Chondrocyte (in vitro differentiated cells): ENCODE measurements at places on chromosomes 1 and 21. TPM values are rescaled to one million over a fixed set of nuclear protein-coding genes. Genes with fewer than 3 reads are reported as not detected.

The CFAP45 gene
- total RNA-seq: 0.37 to 0.95 TPM (median 0.73 TPM) in 3 replicates

The SLC26A9 gene
- total RNA-seq: not detected in 3 replicates

The AK5 gene
- total RNA-seq: 6.1 to 6.9 TPM (median 6.2 TPM) in 3 replicates

The DISP3 gene
- total RNA-seq: 0.05 to 0.21 TPM in 2 of 3 replicates, not detected in the other

The GUCA2A gene
- not detected in 3 replicates for total RNA-seq

The BNIPL gene
- 0.36 to 0.63 TPM (median 0.62 TPM) in 3 replicates for total RNA-seq

The LMX1A gene
- not detected in 3 replicates for total RNA-seq

The PTGFRN gene
- total RNA-seq: 79.7 to 123 TPM (median 117 TPM) in 3 replicates

The WDR26 gene
- total RNA-seq: 79.5 to 84.0 TPM (median 81.5 TPM) in 3 replicates

The CYYR1 gene
- total RNA-seq: 1.3 to 4.1 TPM (median 1.5 TPM) in 3 replicates

The S100A9 gene
- not detected in 3 replicates for total RNA-seq

The SEC16B gene
- 3.6 to 5.7 TPM (median 4.1 TPM) in 3 replicates for total RNA-seq

The MYOG gene
- total RNA-seq: not detected in 3 replicates

The RNU1-4 gene
- total RNA-seq: 1,438 to 1,620 TPM (median 1,579 TPM) in 3 replicates

The TRMT13 gene
- 7.1 to 11.0 TPM (median 7.4 TPM) in 3 replicates for total RNA-seq

The MSH4 gene
- 0.20 to 0.48 TPM in 2 of 3 replicates, not detected in the other for total RNA-seq

The KRTAP12-3 gene
- total RNA-seq: not detected in 3 replicates

The GNAT2 gene
- total RNA-seq: not detected in 3 replicates

The PLA2G2C gene
- not detected in 3 replicates for total RNA-seq

The LIPI gene
- total RNA-seq: not detected in 3 replicates

The PGLYRP3 gene
- not detected in 3 replicates for total RNA-seq

The BTBD19 gene
- total RNA-seq: 43.4 to 46.5 TPM (median 44.1 TPM) in 3 replicates

The CDC42SE1 gene
- 60.1 to 76.7 TPM (median 76.6 TPM) in 3 replicates for total RNA-seq

The PGM1 gene
- 96.9 to 111 TPM (median 104 TPM) in 3 replicates for total RNA-seq

The CAMK1G gene
- not detected in 3 replicates for total RNA-seq

The CFHR2 gene
- not detected in 3 replicates for total RNA-seq

The S100A7 gene
- not detected in 3 replicates for total RNA-seq

The S100A7A gene
- not detected in 3 replicates for total RNA-seq

The STX12 gene
- total RNA-seq: 48.1 to 49.6 TPM (median 48.3 TPM) in 3 replicates

The B3GALT5 gene
- 0.03 to 0.05 TPM in 2 of 3 replicates, not detected in the other for total RNA-seq

The LDLRAD1 gene
- not detected in 3 replicates for total RNA-seq

The DIRAS3 gene
- 0.30 to 0.62 TPM (median 0.36 TPM) in 3 replicates for total RNA-seq

The COL16A1 gene
- total RNA-seq: 230 to 272 TPM (median 262 TPM) in 3 replicates

The HES2 gene
- total RNA-seq: 0.15 to 0.36 TPM in 2 of 3 replicates, not detected in the other

The EPB41 gene
- 11.5 to 18.3 TPM (median 17.7 TPM) in 3 replicates for total RNA-seq

The ELAVL4 gene
- total RNA-seq: not detected in 3 replicates

The MEX3A gene
- 11.7 to 12.7 TPM (median 12.0 TPM) in 3 replicates for total RNA-seq

The AMPD1 gene
- total RNA-seq: not detected in 3 replicates

The CFAP141 gene
- total RNA-seq: not detected in 3 replicates

The FMOD gene
- total RNA-seq: 0.47 to 0.92 TPM (median 0.85 TPM) in 3 replicates

The C1orf56 gene
- total RNA-seq: 2.8 to 5.9 TPM (median 3.1 TPM) in 3 replicates

The CD164L2 gene
- total RNA-seq: not detected in 3 replicates

The SPRR2G gene
- not detected in 3 replicates for total RNA-seq

The KPRP gene
- total RNA-seq: not detected in 3 replicates

The RBM11 gene
- not detected in 3 replicates for total RNA-seq

The PTPRF gene
- total RNA-seq: 54.6 to 66.7 TPM (median 62.0 TPM) in 3 replicates
